Spleen (tissue), 13 donors: ENCODE measurements at places on chromosomes 2 and 18.

- no peaks in the 10 kb centered on the region for H3K36me3 ChIP-seq
- H3K27ac ChIP-seq = no peak overlapping the region
- no peaks in the 10 kb centered on the region for H3K4me1 ChIP-seq
- H3K4me3 ChIP-seq = no peak overlapping the region
Measured at GRCh38 chr2:135615404-135615803, 84.1 kb downstream of the R3HDM1 start.

DNA sequence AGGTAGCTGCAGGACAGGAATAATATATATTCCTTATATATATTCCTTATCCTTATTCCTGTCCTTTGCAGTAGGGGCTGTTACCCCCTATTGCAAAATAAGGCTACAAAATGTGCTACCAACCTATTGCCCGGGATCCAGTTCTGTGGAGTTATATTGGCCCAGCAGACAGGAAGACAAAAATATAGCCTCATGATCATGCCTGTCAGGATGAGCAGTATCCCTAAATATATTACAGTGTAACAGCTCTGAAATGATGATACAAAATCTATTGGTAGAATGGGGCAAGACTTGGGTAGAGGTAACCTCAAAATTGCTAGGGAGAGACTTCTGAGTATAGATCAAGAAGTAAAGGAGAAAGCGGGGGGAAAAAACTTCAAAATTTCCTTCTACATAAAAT lies 31.6 kb upstream of the MARCHF7 start:
- DNase-seq = no peak
- no peak overlapping the region for H3K4me3 ChIP-seq
- H3K27ac ChIP-seq = no peak overlapping the region
- H3K27me3 ChIP-seq = no peaks in the 10 kb centered on the region
- no peaks in the 10 kb centered on the region for H3K36me3 ChIP-seq

- H3K4me3 ChIP-seq = no peak overlapping the region
- H3K4me1 ChIP-seq = no peaks in the 10 kb centered on the region
- H3K27me3 ChIP-seq = peaks cover 8% of the 10 kb centered on the region
- no peak for DNase-seq
- H3K36me3 ChIP-seq = no peaks in the 10 kb centered on the region
Measured at GRCh38 chr18:45562567-45563479, 52.5 kb upstream of the SLC14A2 start.

DNA sequence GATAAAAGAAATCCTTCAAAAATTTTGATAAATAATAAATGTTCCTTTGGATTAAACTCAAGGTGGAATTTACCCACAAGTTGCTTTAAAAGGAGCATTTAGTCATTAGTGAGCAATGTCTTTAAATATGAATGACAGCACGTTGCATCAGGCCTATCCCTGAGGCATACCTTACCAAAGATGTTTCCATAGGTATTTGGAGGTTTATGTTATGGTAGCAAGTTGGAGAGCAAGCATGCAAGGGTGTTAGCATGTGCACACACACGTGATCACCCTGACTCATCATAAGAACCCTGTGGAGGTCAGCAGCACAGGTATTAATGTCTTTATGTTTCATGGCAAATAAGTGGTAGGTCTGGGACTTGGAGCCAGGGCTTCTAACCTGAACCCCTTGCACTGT lies 159.9 kb downstream of the ACTR3 start:
- H3K27me3 ChIP-seq = no peaks in the 10 kb centered on the region
- no peak overlapping the region for H3K4me3 ChIP-seq
- no peaks in the 10 kb centered on the region for H3K36me3 ChIP-seq
- no peak for DNase-seq

GRCh38 chr2:182166841-182167240 lies 181.2 kb downstream of the PPP1R1C start:
- no peak for DNase-seq
- H3K27me3 ChIP-seq = no peaks in the 10 kb centered on the region
- H3K27ac ChIP-seq = no peak overlapping the region
- no peaks in the 10 kb centered on the region for H3K4me1 ChIP-seq

DNA sequence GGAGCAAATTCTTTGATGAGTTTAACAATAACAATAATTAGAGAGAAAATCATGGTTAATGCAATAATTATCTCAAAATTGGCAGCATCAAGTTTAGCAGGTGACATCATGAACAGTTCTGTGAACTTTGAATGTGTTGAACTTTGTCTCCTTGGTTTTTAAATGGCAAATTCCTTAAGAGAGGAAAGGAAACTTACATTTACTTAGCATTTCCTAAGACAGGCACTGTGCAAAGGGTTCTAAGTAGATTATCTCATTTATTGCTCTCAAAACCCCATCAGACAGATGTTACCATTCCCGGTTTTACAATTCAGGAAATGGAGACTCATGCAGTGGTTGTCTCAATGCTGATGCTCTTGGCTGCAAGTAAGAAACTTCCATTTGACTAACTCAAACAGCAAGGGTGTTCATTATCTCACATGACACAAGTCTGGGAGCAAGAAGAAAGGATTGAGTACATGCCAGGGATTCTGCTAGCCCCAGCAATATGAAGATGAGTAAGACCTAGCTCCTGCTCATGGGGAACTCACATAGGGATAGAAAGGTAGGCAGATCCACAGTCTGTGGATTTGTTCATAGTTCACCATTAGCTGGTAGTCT lies 81.3 kb upstream of the ITGA6 start:
- no peaks in the 10 kb centered on the region for H3K36me3 ChIP-seq
- H3K27me3 ChIP-seq = no peaks in the 10 kb centered on the region

DNA sequence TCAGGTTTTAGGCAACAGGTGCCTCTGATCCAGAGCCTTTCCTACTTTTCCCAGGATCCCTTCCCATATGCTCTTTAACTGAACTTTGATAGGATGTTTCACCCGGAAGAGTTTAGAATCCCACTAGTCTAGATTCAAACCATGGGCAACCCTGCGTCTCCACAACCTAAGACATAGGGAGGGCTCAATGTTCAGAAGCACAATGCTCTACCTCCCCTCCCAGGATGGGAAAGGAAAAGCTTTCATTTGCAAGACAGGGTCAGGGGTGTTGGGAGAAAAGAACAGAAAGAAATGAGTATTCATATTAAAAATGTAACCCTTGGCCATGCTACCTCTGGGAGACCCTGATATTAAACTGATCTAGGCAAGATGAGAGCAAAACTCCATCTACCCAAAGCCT lies 230.4 kb downstream of the MREG start:
- H3K27ac ChIP-seq = no peak overlapping the region
- H3K27me3 ChIP-seq = no peaks in the 10 kb centered on the region
- no peak overlapping the region for H3K4me3 ChIP-seq
- H3K36me3 ChIP-seq = no peaks in the 10 kb centered on the region
- DNase-seq = no peak

DNA sequence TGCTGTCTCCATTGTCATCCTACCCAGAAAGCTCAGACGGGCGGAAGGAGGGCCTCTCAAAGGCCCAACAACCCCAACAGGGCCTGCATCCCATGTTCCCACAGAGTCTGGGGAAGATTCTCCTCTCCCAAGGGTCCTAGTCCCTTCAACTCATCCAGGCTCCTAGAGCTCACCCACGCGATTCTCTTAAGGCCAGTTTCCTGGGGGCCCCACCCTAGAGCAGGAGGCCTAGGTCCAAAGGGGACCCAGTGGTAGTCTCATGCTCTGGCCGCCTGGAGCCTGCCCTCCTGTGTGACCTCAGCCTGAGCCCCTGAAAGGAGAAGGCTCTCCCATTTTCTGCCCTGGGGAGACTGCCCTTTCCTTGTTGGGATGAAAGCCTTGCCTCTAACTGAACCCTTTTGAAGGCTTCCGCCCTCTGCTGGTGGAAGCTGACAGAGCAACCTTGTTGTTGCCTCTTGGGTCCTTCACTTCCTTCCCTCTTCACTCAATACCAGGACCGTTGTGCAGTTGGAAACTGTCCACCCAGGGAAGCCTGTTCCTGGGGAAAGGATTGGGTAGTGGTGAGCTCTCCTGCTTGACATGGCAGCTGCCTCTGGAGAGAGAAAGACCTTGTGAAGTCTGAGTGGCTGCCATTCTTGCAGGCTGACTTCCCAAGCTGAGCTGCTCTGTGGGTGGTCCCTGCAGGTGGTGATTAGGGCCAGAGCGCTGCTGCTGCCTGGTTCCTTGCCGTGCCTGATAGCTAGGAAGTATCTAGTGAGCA lies 86.0 kb upstream of the ALPP start:
- H3K36me3 ChIP-seq = peaks cover 27% of the 10 kb centered on the region
- DNase-seq = peak; percentile 84
- H3K4me1 ChIP-seq = no peaks in the 10 kb centered on the region
- H3K27ac ChIP-seq = no peak overlapping the region

DNA sequence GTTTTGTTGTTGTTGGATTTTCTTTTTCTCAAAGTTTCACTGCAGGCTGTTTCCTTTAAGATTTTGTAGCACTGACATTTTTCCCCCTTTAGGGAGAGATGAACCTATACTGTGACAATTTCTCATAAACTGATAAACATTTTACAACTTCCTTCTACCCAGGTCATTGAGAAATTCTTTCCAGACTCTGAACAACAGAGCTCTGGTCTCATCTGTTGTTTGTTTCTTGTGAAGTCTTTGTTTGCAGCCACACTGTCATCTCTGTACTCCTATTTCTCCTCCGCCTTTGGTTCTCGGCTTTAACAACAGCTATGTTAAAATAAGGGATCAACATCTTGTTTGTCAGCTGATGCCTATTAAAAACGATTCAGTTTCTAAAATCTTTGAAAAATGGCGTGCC lies 167.6 kb downstream of the VWC2L start:
- no peaks in the 10 kb centered on the region for H3K4me1 ChIP-seq
- no peak overlapping the region for H3K27ac ChIP-seq
- no peak for DNase-seq
- H3K27me3 ChIP-seq = no peaks in the 10 kb centered on the region

- H3K4me1 ChIP-seq = peaks cover 12% of the 10 kb centered on the region
- no peak overlapping the region for H3K27ac ChIP-seq
- H3K36me3 ChIP-seq = no peaks in the 10 kb centered on the region
- no peak for DNase-seq
Measured at GRCh38 chr2:150480971-150481830, 6.3 kb downstream of the RND3 start.

GRCh38 chr2:54977149-54977548 lies 73.1 kb downstream of the RTN4 start:
- no peak for DNase-seq
- peak overlapping the region; percentile 43 for H3K27ac ChIP-seq
- H3K27me3 ChIP-seq = no peaks in the 10 kb centered on the region

GRCh38 chr2:128154225-128154624 lies 63.2 kb downstream of the UGGT1 start:
- H3K27me3 ChIP-seq = no peaks in the 10 kb centered on the region
- H3K27ac ChIP-seq = no peak overlapping the region
- H3K36me3 ChIP-seq = peaks cover 81% of the 10 kb centered on the region
- H3K4me3 ChIP-seq = no peak overlapping the region

GRCh38 chr2:186456941-186457340 lies 29.1 kb upstream of the ZC3H15 start:
- peaks cover 6% of the 10 kb centered on the region for H3K36me3 ChIP-seq
- no peak overlapping the region for H3K4me3 ChIP-seq
- no peak for DNase-seq
- H3K4me1 ChIP-seq = no peaks in the 10 kb centered on the region
- no peak overlapping the region for H3K27ac ChIP-seq
- no peaks in the 10 kb centered on the region for H3K27me3 ChIP-seq

DNA sequence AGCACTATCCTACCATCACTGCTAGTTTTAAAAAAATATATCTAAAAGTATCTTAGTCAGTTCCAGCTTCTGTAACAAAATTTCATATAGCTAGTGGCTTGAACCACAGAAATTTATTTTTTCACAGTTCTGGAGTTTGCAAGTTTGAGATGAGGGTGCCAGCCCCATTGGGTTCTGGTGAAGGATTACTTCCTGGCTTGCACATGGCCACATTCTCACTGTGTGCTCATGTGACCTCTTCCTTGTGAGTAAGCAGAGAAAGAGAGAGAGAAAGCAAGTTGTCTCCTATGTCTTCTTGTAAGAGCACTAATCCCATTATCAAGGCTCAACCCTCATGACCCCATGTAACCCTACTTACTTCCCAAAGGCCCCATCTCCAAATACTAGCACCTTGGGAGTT lies 158.9 kb downstream of the DOK6 start:
- H3K27ac ChIP-seq = no peak overlapping the region
- no peaks in the 10 kb centered on the region for H3K36me3 ChIP-seq
- no peak overlapping the region for H3K4me3 ChIP-seq
- no peaks in the 10 kb centered on the region for H3K27me3 ChIP-seq

DNA sequence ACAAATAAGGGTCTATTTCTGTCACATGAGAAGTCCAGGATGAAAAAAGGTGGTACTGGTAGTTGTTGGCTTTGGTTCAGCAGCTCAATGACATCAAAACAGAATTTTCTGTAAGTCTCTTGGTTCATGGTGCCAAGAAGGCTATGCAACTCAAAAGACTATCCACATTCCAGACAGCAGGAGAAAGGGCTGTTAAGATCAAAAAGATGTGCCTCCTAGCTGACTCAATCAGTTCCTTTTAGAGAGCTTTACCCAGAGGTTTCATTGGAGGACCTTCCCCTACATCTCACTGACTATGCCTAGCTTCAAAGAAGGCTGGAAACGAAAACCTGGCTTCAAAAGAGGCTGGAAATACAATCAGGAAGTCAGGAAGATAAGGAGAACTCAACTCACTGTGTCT lies 98.0 kb downstream of the DYM start:
- no peak overlapping the region for H3K27ac ChIP-seq
- H3K36me3 ChIP-seq = no peaks in the 10 kb centered on the region
- H3K4me1 ChIP-seq = no peaks in the 10 kb centered on the region
- H3K27me3 ChIP-seq = no peaks in the 10 kb centered on the region
- no peak for DNase-seq
- H3K4me3 ChIP-seq = no peak overlapping the region

GRCh38 chr2:95389245-95390119 lies 13.0 kb upstream of the FAHD2A start:
- H3K27me3 ChIP-seq = peaks cover 4% of the 10 kb centered on the region
- H3K4me3 ChIP-seq = no peak overlapping the region
- H3K36me3 ChIP-seq = no peaks in the 10 kb centered on the region
- H3K27ac ChIP-seq = no peak overlapping the region
- DNase-seq = peak; percentile 78

GRCh38 chr2:70202236-70202806 lies 11.5 kb upstream of the C2orf42 start:
- no peaks in the 10 kb centered on the region for H3K4me1 ChIP-seq
- no peak overlapping the region for H3K27ac ChIP-seq
- no peaks in the 10 kb centered on the region for H3K36me3 ChIP-seq

GRCh38 chr18:46946656-46947282 lies 29.4 kb downstream of the KATNAL2 start:
- H3K27ac ChIP-seq = no peak overlapping the region
- no peaks in the 10 kb centered on the region for H3K36me3 ChIP-seq
- DNase-seq = peak; percentile 87
- peaks cover 14% of the 10 kb centered on the region for H3K4me1 ChIP-seq
- H3K4me3 ChIP-seq = peak overlapping the region; percentile 58

GRCh38 chr2:50614056-50614455 lies 417.9 kb downstream of the NRXN1 start:
- H3K4me1 ChIP-seq = no peaks in the 10 kb centered on the region
- no peak for DNase-seq
- no peak overlapping the region for H3K4me3 ChIP-seq

GRCh38 chr2:32278478-32278853 lies 762 bp downstream of the YIPF4 start:
- H3K4me1 ChIP-seq = peaks cover 22% of the 10 kb centered on the region
- no peaks in the 10 kb centered on the region for H3K36me3 ChIP-seq
- no peaks in the 10 kb centered on the region for H3K27me3 ChIP-seq
- H3K4me3 ChIP-seq = peak overlapping the region; percentile 92
- H3K27ac ChIP-seq = peak overlapping the region; percentile 98

- H3K27me3 ChIP-seq = peaks cover 3% of the 10 kb centered on the region
- no peak for DNase-seq
Measured at GRCh38 chr2:175786471-175787124, 215.5 kb downstream of the LNPK start.
